ENCODE measurements at places on chromosomes 2 and 18. TPM values are rescaled to one million over a fixed set of nuclear protein-coding genes. Genes with fewer than 3 reads are reported as not detected.

DNA sequence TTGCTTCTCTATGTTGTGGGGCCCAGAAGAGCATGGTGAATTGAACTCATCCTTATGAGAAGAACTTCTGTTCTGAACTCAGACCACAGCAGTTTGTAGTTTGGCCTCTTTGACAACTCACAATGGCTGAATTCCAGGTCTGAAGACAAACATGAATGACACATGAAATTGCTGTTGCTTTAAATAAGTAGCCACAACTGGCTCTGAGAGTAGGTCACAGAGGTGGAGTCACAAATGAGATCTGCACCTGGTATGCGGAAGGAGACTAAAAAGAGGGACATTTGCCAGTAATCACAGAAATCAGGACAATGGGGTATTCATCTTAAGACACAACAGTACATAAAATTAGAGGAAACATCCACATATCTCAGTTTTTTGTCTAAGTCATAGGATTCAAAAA is 290.3 kb upstream of the MMADHC start:
- no peaks in the 10 kb centered on the region for H3K27me3 ChIP-seq
- no peaks in the 10 kb centered on the region for H3K36me3 ChIP-seq
- DNase-seq: no peak
- H3K27ac ChIP-seq: no peak overlapping the region
- no peak overlapping the region for H3K4me3 ChIP-seq
- no peaks in the 10 kb centered on the region for H3K4me1 ChIP-seq

- H3K27me3 ChIP-seq: no peaks in the 10 kb centered on the region
- no peak for DNase-seq
- no peak overlapping the region for H3K27ac ChIP-seq
Observed at GRCh38 chr18:2536493-2536892, 34.8 kb downstream of the METTL4 start.

DNA sequence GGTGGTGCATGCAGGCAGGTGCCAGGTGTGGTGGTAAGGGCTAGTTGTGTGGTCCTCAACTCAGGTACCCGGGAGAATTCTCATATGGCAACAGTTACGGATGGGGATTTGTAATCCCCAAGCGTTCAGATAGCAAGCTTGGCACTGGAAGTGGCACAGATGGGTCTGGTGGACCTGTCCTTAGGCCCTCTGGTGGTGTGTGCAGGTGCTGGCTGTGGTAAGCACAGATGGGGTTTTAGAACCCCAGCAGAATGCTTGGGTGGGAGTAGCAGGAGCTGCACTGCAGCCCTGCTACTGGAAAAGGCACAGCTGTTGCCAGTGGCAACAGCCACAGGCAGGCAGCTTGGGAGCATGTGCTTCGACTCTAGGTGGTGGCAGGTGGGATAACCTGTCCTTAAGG is 948.2 kb upstream of the FAM98A start:
- H3K36me3 ChIP-seq: no peaks in the 10 kb centered on the region
- H3K27me3 ChIP-seq: no peaks in the 10 kb centered on the region
- no peak overlapping the region for H3K4me3 ChIP-seq
- no peak overlapping the region for H3K27ac ChIP-seq
- no peaks in the 10 kb centered on the region for H3K4me1 ChIP-seq
- no peak for DNase-seq

DNA sequence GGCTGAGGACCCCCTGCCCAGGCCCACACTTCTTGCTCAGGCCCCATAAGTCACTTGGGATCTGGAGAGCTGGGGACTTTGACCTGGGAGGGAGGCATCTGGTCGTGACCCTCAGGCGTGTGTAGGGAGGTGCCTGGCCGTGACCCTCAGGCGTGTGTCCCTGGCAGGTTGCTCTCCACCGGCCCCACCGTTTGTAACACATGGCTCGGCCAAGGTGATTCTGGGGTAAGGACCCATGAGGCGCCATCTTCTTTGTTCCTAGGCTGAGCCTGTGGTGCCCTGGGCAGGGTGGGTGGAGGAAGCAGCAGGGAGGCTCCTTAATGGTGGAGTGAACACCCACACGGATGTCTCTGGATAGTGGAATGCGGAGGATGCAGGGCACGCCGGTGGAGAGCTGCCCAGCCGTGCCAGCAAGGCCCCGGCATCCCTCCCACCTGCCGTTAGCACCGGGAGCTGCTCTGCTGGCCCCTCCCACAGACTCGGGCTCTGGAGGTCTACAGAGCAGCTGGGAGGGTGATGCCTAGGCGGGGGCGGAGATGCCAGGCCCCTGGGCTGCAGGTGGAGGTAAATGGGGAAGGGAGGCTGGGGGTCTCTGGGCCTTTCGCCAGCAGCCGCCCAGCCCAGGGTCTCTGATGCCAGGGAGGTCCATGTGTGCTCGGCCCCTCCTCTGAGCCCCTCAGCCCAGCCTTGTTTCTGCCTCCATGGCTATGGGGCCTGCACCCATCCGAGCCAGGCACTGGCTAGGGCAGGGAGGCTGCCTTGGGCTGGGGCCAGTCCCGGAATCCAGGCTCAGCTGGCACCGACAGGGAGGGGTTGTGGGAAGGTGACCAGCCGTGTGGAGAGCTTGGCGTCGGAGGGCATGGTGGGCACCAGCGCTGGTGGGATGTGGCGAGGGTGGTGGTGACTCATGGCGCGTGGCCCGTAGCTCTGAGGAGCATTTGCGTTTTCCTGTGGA is 1.1 kb upstream of the GAL3ST2 start:
- H3K27me3 ChIP-seq: peaks cover 4% of the 10 kb centered on the region
- no peak overlapping the region for H3K4me3 ChIP-seq
- DNase-seq: no peak
- H3K27ac ChIP-seq: no peak overlapping the region

DNA sequence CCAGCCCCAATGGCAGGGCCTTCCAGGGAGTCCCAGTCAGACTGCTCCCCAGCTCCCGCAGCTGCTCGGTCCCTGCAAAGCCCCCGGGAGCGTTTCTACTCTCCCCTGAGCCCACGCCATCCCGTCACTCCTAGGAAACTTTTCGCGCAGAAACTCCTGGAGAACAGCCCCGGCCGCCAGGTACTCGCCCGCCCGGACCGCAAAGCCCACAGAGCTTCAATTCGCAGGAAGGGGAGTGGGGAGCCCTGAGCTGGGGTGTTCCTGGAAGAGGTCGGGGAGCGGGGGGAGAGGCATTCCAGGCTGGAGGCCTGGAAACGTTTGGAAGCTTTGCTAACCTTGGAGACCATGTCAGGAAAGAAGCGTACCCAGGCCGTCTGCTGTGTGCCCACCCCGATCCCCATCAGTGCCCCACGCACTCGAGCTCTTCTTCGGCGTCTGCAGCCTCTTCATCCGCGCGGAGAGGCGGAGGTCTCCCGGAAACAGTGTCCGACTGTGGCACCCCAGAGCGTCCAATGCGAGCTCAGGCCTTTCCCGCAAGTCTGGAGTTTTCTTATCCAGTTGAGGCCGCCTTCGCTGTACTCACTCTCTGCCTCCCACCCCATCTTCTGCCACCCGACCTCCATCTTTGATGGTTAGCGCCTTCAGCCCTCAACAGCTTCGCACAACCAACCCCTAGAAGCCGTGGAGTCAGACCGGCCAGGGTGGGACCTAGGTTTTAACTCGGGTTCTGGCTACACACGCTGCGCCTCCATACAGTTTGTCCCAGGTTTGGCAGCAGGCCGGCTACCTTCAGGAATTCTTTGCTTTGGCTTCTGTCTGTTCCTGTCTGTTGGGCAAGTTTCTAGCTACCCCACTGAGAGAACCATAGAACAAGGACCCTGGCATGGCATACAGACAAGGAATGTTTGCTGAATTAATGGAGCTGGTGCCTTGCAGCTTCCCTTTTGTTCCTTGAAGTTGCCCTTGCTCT is 3.7 kb downstream of the PCGF1 start:
- H3K27me3 ChIP-seq: peaks cover 4% of the 10 kb centered on the region
- no peak for DNase-seq
- peak overlapping the region; percentile 61 for H3K27ac ChIP-seq
- H3K4me1 ChIP-seq: peaks cover 29% of the 10 kb centered on the region
- peak overlapping the region; percentile 68 for H3K4me3 ChIP-seq
- H3K36me3 ChIP-seq: peaks cover 14% of the 10 kb centered on the region

DNA sequence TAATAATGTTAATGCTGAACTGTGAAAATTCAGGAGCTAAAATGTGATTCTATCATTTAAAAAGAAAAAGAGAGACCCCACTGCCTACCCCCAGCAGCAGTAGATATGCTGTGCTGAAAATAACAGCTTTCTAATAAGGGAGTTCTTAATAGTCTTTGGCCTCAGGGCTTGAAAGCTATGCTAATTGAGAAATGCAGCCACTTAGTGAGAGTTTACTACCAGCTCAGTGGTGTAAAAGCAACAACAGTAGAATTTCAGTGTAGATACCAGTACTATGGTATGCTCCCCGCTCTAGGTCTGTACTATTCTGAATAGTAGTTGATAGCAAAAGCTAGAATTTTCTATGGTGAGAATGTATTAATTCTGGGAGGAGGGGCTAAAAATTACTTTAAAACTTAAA is 303.1 kb upstream of the VWC2L start:
- no peaks in the 10 kb centered on the region for H3K27me3 ChIP-seq
- no peak overlapping the region for H3K27ac ChIP-seq
- no peak overlapping the region for H3K4me3 ChIP-seq
- no peaks in the 10 kb centered on the region for H3K4me1 ChIP-seq
- no peaks in the 10 kb centered on the region for H3K36me3 ChIP-seq
- DNase-seq: no peak

DNA sequence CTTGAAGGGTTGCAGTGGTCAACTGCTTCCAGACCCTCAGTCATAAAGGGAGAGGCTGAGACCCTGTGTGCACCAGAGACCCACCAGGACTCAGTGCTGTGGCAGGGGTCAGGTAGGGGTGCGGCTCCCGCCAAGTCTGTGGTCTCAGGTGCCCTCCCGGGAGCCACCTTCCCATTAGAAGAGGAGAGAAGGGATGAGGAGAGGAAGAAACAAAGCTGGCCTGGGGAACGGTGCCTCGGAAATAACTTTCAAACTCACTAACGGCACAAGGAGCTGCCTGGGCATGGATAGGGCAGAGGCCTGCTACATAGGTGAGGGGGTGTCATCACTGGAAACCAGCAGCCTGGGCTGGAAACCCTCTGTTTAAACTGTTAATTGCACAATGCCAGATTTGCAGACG is 84.9 kb downstream of the TPO start:
- no peaks in the 10 kb centered on the region for H3K4me1 ChIP-seq
- DNase-seq: peak; percentile 19
- H3K27ac ChIP-seq: no peak overlapping the region
- no peaks in the 10 kb centered on the region for H3K27me3 ChIP-seq
- H3K36me3 ChIP-seq: no peaks in the 10 kb centered on the region

DNA sequence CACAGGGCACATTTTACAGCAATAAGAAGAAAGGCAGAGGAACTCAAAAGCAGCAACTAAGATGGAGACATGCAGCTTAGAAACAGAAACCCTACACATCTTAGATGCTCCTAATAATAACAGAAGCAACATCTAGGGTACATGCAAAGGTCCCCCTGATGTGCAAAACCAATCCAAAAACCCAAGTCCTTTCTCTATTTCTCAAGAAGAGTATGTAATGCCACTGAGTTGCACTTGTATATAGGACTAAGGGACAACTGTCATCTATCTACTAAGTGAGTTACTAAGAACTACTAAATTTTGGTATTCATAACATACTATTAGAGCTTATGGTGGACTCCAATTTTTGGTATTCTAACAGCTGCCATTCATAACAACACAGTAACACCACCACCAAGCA is 28.4 kb downstream of the HNRNPLL start:
- no peak for DNase-seq
- H3K27ac ChIP-seq: no peak overlapping the region
- H3K27me3 ChIP-seq: no peaks in the 10 kb centered on the region
- peaks cover 9% of the 10 kb centered on the region for H3K36me3 ChIP-seq
- H3K4me1 ChIP-seq: peaks cover 2% of the 10 kb centered on the region

- no peak overlapping the region for H3K27ac ChIP-seq
- H3K27me3 ChIP-seq: no peaks in the 10 kb centered on the region
- H3K4me3 ChIP-seq: no peak overlapping the region
- no peak for DNase-seq
- H3K4me1 ChIP-seq: no peaks in the 10 kb centered on the region
- H3K36me3 ChIP-seq: no peaks in the 10 kb centered on the region
Observed at GRCh38 chr18:35564795-35565453, 16.6 kb upstream of the GALNT1 start.

GRCh38 chr2:71130905-71131244 is 441 bp downstream of the MPHOSPH10 start:
- peaks cover 23% of the 10 kb centered on the region for H3K36me3 ChIP-seq
- H3K27me3 ChIP-seq: no peaks in the 10 kb centered on the region
- H3K4me3 ChIP-seq: peak overlapping the region; percentile 66
- H3K4me1 ChIP-seq: no peaks in the 10 kb centered on the region
- H3K27ac ChIP-seq: peak overlapping the region; percentile 84
- DNase-seq: no peak

GRCh38 chr2:6955511-6956136 is 38.4 kb downstream of the RNF144A start:
- no peaks in the 10 kb centered on the region for H3K36me3 ChIP-seq
- no peaks in the 10 kb centered on the region for H3K27me3 ChIP-seq
- peaks cover 7% of the 10 kb centered on the region for H3K4me1 ChIP-seq

DNA sequence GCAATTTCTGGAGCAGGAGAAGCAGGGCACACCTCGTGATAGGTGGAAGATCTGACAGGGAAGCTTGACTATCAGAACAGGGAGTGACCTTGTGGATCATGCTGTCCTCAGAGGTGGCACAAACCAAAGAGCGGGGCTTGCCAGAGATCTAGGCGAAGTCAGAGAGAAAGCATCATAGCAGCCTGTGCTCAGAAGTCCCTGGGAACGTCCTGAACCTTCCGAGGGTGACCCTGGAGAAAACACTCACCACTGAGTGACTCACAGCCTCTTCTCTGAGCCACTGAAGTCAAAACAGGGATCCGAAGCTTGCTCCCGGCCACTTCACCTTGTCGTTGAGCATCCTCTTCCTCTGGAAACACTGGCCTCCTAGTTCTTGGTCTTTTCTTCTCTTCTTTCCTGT is 56.7 kb downstream of the IL1R2 start:
- H3K27me3 ChIP-seq: no peaks in the 10 kb centered on the region
- no peak overlapping the region for H3K27ac ChIP-seq
- no peaks in the 10 kb centered on the region for H3K36me3 ChIP-seq
- no peak overlapping the region for H3K4me3 ChIP-seq
- peak; percentile 79 for DNase-seq

IL1R2 gene
- 25.4 TPM for total RNA-seq

PTCD3 gene
- 123 TPM for total RNA-seq

LRRC30 gene
- total RNA-seq: not detected

ALPI gene
- not detected for total RNA-seq

INPP5D gene
- 21.7 TPM for total RNA-seq

RAPGEF4 gene
- total RNA-seq: 79.9 TPM

TDRD15 gene
- not detected for total RNA-seq

FBLN7 gene
- 0.43 TPM for total RNA-seq

Measured in ascending aorta (tissue), 2 donors.